ENCODE measurements at places on chromosomes 11 and 22. TPM values are rescaled to one million over a fixed set of nuclear protein-coding genes. Genes with fewer than 3 reads are reported as not detected.

DNA sequence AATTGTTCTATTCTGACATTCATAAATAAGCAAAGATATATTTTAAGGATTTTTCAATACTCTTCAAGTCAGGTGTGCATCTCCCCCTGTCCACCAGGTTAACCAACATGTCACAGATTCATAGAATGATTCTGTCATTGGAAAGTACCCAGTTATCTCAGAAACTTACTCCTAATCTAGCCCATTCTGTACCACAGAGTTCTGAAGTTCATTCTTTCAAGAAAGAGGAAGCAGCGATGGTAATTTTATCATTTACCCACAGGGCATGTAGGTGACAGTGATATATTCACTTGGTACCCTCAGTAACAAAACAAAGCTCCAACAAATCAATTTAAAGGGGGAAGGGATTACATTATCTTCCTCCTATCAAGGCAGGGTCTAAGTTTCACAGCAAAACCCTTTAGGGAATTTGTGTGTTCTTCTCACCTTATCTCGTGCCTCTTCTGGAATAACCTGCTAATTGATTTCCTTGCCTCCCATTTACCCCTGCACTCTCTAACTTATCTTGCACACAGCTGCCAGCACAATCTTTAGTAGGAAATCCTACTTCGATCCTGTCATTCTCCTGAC is 19.0 kb upstream of the MPPED2 start:
- DNase-seq: no peak

OSM gene
- 1.4 TPM for total RNA-seq

DNA sequence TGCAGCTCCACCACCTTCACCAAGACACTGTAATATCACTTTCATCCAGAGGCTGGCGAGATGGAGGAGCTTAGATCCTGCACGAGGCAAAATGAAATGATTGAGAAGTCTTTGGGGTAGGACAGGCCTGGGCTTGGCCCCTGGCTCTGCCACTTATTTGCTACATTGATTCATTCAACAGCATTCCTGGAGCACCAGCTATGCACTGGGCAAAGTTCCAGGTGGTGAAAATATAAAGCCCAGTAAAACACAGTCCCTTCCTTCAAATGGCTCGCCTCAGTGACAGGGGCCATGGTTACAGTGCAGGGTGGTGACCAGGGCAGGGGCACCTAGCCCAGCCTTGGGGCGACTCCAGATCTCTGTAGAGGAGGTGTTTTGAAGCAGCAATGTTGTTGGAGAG is 19.7 kb downstream of the ALX4 start:
- no peak for DNase-seq

DNA sequence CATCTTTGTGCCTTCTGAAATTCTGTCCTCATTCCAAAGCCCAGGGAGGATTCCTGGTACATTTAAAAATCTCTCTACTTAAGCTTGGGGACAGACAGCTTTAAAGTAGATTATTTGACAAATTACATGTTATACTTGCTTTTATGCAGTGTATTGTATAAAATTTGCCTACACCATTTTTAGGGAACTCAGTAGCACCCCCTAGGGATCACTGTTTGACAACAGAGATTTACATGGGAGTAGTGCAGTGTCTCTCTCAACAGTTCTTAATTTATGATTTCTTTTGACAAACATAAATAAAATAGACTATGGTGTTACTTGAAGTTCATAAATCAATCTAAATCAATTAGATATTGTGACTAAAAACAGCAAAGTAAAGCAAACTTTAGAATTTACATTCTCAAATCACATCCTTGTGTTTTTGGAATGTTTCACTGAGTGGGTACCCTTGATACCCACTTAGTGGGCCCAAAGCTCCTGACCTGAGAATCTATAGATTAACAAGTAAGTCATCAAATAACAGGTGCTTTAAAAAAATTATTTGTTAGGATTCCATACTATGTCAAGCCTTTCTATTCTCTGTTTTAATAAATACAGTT is 428.8 kb downstream of the DYNC2H1 start:
- no peak for DNase-seq

GRCh38 chr11:132717824-132718223 is 814.5 kb downstream of the OPCML start:
- DNase-seq: no peak

SUSD2 gene
- 11.2 TPM for total RNA-seq

LRRN4CL gene
- total RNA-seq: 24.5 TPM

DNA sequence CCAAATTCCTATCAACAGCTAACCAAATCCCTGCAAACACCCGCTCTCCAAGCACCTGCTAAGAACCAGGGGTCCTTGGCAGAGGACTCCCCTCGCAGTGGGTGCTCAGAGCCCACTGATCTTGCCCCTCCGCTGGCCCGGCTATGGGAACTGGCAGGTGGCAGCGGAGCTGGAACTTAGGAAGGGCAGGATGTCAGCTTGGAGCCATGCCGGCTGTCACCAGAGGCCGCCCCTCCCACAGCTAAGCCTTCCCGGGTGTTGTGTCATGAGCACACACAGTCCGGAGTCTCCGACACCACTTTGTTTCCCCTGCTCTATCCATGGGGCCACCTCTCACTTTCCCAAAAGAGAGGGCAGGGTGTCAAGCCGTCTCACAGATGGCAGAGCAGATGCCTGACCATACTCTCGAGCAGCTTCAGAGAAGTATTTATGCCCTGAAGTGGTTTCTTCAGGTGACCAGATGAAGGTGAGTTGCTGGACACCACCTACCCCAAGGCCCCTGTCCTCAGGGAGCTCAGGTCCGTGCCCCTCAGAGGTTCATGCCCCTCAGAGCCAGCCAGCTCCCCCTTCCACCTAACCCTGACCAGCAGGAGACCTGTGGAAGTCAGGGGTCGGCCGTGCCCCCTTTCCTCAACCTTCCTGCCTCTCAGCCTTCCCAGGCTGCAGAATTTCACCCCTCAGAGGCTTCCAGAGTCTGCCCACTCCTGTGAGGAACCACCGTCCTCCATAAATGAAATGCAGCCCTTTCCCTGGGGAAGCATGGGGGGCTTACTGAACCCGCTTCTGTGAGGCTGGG is 545.7 kb upstream of the B3GAT1 start:
- no peak for DNase-seq

PGAP2 gene
- total RNA-seq: 17.7 TPM

- DNase-seq: no peak
Measured at GRCh38 chr11:119371778-119372182, 9.7 kb downstream of the USP2 start.

GRCh38 chr11:65381716-65382032 is 772 bp downstream of the SLC25A45 start:
- DNase-seq: no peak

HOATZ gene
- not detected for total RNA-seq

HARBI1 gene
- 3.0 TPM for total RNA-seq

SLC2A11 gene
- total RNA-seq: 4.8 TPM

SVIP gene
- 13.5 TPM for total RNA-seq

MOV10L1 gene
- 0.10 TPM for total RNA-seq

DNA sequence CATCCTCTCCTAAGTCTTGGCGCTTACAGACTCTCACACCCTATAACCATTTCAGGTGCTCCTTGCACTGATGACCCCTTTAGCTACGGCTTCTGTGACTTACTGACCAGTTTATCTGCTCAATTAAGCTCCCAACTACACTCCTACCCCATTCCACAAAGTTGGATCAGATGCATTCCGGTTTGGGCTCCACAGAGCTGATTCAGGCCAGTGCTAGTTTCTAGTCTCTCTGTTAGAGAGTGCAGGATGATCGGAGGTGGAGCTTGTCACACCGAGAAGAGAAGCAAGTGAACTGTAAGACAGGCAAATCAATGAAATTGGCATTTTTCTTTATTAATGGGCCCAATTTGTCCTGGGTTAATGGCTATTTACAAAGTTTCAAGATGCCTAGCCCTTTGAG is 436.8 kb upstream of the CADM1 start:
- no peak for DNase-seq

RPS3 gene
- total RNA-seq: 1,593 TPM

- no peak for DNase-seq
Measured at GRCh38 chr11:94449029-94449428, 44.6 kb downstream of the MRE11 start.

VSIG10L2 gene
- not detected for total RNA-seq

KCNK4 gene
- not detected for total RNA-seq

VPS26B gene
- total RNA-seq: 27.6 TPM

DNA sequence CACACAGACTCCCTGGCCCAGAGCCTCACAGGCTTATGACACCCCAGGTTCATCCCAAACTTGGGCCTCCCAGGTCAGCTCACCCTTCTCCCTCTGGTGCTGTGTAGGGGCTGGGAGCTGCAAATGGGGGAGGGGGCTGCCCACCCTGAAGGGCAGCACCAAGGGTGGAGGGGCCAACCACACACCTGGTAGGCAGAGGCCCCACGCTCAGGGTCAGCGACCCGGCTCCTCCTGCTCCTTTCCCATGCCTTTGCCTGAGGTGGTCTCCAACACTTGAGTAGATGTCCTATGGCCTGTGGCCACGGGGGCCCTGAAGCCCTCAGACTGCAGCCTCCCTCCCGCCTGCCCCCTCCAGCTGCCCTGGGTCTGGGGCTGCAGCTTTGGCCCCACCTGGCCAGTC is 3.4 kb downstream of the DGCR6 start:
- no peak for DNase-seq

DNA sequence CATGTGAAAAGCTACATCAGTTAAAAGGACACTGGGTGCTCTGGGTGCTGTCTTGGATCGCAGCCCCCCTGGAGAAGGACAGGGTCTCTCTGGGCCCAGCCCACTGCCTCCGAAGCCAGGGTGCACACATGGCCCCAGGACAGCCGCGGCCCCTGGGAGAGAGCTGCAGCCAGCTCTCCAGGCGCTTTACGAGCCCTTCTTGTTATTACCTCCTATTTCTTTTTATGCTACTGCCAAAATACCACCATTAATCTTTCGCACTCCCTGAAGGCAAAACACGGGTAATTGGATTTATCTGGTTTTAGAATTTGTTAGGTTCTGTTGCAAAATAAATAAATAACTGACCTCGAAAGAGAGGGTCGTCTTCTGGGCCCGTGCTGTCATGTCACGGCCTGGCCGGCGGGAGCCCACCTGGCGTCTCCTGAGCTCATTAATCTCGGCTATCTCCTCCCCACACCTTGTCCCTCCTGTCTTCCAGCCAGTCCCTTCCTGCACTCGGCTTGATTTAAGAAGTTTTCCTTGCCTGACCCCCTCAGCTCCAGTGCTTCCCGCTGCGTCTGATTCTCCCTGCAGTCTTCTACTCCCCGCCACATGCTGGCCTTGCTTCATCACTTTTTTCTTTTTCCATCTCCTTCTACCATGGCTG is 611.7 kb downstream of the OPCML start:
- DNase-seq: no peak

Data from aorta (tissue), 5 donors.